ENCODE measurements at places on chromosomes 2 and 18.

GRCh38 chr2:182980115-182980514 is 58.1 kb downstream of the NCKAP1 start:
- DNase-seq: no peak

DNA sequence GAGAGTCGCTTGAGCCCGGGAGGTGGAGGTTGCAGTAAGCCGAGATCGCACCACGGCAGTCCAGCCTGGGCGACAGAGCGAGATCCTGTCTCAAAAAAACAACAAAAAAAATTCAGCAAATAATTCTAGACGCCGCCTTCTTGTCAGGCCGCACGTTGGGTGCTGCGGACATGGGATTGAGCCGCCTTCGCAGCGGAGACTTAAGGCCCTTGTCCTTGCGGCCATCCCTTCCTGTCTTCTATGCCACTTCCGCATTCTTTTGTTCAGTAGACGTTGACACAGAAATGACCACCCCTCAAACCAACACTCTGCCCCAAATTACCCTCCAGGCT is 15.8 kb downstream of the PTPN18 start:
- no peak for DNase-seq

DNA sequence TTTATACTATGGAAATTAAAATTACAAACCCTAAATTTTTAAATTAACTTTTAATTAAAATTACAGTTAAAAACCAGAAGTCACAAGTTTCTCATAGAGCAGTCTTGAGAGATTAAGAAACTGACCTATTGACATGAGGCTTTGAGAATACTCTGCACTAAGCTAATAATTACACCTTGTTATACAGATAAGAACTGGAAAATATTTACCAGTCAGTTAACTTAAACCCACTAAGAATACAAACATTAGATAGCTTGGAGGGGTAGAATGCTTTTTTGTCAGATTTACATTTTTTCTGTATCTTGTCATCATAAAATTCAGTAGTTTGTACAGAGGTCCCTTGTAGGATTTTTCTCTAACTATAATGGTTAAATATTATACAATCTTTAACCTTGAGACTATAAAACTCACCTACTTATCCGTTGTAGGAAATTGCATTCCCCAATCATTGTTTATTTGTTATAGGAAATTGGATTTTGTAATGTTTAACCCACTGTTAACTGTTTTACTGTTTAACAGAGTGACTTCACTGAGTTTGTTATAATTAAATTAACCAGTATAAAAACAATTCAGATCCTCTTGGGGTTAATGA is 219.7 kb upstream of the PKDCC start:
- no peak for DNase-seq

DNA sequence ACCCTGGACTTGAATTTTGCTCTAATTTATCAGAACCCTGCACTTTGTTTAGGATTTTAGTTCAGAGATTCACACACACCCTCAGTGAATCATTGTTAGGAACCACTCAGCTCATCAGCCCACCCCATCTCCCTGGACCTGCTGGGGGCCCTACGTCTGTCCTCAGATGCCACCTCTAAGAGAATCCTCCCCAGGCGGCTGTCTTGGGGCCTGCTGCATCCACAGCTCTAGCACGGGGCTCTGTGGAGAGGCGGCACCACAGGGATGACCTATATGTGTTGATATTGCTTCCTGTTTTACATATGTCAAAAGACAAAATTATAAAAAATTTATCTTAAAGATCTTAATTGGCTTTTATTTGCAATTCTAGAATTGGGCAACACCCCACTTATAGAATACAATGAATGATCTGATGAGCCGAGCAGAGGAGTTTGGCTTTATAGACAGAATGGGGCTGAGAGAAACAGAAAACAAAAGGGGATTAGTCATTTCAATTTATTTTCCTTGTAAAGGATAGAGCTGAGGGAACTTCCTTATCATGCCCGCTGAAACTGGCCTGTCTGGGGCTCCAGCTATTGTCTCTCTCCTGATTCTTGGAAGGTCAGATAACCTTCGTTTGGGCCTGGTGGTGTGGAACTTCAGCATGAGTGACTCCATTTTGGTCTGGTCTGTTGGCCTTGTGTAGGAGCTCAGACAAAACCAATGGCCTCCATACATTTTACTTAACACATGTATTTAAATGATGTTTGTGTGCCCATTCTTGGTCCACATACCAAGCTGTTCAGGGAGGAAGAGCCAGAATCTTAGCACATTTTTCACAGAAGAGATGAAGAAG is 1.4 kb downstream of the MYO7B start:
- DNase-seq: no peak

DNA sequence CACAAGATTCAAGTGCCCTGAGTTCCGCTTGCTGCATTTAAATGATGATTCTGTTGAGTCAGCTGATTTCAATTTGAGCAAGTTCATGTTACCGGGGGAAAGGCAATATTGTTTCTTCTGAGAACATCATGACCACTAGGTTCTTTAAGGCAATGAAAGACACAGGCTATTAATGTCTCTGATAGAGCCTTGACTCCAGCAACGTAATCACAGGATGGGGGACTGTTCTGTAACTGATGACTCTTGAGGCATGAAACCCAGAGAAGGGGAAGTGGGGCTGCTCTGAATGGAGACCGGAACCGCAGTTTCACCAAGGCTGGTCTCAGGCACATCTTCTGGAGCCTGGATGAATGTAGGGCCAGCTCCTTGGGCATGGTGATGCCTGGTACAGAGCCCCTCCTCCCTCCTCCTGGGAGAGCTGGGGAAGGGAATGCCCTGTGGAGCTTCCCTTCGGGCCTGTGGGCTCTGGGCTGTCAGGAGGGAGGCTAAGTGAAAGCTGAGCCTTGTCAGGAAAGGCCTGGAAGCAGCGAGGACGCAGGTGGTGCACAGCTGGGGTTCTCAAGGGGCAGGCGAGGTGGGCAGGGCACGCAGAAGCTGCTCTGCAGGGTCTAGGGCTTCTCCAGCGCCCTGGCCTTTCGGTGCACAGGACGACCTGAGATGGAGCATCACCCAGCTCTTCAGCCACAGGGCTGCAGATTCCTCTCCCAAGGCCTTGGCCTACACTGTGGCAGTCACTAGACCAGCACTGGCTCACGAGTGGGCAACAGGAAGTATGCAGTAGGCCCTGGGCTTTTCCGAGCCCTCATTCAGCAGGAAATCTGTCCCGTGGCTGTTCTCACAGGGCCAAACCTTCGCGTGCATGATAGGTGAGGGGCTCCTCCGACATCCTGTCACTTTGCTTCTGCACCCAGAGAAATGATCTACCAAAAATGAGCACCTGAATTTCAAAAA is 36.6 kb upstream of the PRLH start:
- DNase-seq: no peak

- DNase-seq: no peak
Measured at GRCh38 chr2:238401551-238401950, 25.2 kb upstream of the ASB1 start.

- DNase-seq: no peak
Measured at GRCh38 chr2:156379071-156379470, 46.5 kb upstream of the NR4A2 start.
